ENCODE measurements at places on chromosomes 3 and 15.

GRCh38 chr3:59117396-59117795 lies 67.6 kb upstream of the CFAP20DC start:
- DNase-seq: no peak

- DNase-seq: no peak
Observed at GRCh38 chr3:32969656-32970055, 18.2 kb downstream of the CCR4 start.

DNA sequence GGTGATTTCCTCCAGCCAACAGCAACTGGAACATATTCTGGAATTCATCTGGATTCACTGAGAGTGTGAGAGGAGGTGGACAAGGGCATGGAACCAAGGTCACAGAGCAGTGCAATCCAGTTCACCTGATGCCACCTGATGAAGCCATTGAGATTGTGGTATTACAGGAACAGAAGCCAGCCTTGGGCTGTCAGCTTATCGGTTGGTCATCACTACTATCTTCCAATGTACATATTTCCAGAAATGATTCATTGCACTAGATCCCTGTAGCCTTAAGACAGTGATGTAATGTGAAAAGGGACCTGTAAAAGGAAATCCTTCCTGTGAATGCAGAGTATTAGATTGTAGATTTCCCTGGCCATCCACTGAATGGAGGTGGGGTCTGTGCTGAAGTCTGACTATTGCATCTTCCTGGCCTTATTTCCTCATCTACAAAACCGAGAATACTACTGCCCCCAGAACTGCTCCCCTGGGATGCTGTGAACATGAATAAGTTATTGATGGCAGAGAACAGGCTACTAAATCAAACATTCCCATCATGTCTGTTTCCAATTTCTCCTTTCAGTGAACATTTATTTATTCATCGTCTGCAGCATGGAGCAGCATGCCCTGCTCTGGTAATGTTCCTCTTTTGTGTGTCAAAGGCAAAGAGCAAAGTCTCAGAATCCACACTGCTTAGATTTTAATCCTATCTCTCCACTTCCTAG lies 47.4 kb upstream of the TPM1 start:
- peak; percentile 87 for DNase-seq

GRCh38 chr15:92362001-92362350 lies 31.7 kb upstream of the ST8SIA2 start:
- DNase-seq: no peak

DNA sequence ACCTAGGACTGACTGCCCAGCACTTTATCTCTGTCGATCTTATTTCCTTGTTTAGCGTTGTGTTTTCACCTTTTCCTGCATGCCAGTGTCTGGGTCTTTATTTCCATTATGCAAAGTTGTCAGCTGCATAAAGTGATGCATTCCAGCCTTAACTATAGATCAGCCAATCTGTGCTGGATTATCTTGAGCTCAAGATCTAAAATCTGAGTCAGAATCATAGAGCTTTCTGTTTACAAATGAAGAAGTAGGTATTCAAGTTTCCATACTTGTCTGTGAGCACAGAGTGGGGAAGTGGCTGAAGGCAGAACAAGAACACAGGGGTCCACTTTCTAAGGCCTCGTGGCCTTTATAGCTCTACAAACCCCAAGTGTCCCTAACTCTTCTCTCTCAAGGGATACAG lies 82.4 kb upstream of the PLCL2 start:
- no peak for DNase-seq

Data from fibroblast of skin of scalp (primary cell).